ENCODE measurements at places on chromosomes 7 and 10.

GRCh38 chr7:29567174-29567573 is 3.5 kb downstream of the PRR15 start:
- DNase-seq: no peak

- DNase-seq: peak; percentile 92
Observed at GRCh38 chr7:28354601-28355402, 57.5 kb upstream of the CREB5 start.

DNA sequence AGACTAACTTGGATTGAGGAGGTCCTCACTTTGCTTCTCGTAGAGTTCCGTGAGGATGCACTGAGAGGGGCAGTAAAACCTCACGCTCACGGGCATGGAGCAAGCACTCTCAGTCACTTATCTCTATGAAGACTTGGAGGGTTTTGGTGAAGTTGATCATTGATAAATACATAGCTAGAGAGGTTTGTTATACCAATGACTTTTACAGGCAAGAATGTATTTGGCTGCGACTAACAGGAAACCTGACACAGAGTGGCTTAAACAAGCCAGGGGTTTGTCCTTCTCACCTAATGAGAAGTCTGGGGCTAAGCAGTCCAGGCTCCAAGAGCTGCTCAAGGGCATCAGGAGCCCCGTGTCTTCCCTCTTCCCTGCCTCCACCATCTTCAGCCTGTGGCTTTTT is 6.1 kb downstream of the BICC1 start:
- DNase-seq: peak; percentile 47

GRCh38 chr7:28296571-28297483 is 115.5 kb upstream of the CREB5 start:
- peak; percentile 45 for DNase-seq

DNA sequence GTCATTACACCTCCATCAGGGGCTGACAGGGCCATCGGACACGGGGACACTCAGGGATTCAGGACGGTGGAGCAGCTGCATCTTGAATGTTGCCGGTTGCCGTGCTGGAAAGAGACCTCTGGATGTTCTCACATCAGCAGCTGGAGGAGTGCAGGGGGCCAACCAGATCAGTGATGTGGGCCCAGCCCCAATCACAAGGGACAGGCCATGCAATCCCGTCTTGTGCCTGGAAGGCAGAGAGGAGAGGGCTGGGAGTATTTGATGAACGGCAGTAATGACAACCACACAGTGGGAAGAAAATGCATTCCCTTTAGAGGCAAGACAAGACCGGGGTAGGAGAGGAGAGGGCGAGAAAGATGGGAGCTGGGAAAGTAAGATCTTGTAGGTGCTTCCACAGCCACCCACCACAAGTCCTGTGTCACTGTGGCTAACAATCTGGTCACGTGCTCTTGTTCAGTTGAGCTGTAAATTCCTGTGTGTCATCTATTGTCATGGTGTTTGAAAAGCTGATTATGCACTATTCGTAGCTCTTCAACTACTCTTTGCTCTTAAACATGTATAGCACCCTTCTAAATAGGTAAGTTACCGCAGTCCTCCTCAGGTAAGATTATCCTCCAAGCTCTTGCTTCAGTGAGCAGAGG is 85.9 kb upstream of the LEP start:
- no peak for DNase-seq

GRCh38 chr7:121941830-121942229 is 68.9 kb downstream of the PTPRZ1 start:
- no peak for DNase-seq

- no peak for DNase-seq
Observed at GRCh38 chr7:114843102-114843501, 78.8 kb upstream of the MDFIC start.

DNA sequence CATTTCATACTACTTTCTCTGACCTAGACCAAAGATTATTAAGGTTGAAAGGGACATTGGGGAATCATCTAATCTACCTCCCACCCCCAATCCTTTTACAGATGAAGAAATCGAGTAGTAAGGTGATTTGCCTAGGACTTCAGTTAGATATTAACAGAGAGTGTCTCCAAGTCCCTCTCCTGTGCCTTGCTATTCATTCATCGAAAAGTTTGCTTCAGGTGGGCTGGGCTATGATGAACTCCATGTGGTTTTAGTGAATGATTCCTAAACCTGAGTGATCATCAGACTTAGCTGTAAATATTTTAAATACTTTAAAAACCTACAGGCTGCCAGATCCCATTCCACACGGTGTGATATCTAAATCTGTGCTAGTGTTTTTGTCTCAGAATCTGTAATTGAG is 259.4 kb upstream of the SORCS1 start:
- no peak for DNase-seq

- DNase-seq: no peak
Observed at GRCh38 chr10:51325649-51326048, 251.4 kb downstream of the PRKG1 start.

- DNase-seq: no peak
Observed at GRCh38 chr10:85946713-85947326, 419.8 kb downstream of the GRID1 start.

GRCh38 chr7:131673576-131673975 is 117.1 kb upstream of the PODXL start:
- DNase-seq: no peak

DNA sequence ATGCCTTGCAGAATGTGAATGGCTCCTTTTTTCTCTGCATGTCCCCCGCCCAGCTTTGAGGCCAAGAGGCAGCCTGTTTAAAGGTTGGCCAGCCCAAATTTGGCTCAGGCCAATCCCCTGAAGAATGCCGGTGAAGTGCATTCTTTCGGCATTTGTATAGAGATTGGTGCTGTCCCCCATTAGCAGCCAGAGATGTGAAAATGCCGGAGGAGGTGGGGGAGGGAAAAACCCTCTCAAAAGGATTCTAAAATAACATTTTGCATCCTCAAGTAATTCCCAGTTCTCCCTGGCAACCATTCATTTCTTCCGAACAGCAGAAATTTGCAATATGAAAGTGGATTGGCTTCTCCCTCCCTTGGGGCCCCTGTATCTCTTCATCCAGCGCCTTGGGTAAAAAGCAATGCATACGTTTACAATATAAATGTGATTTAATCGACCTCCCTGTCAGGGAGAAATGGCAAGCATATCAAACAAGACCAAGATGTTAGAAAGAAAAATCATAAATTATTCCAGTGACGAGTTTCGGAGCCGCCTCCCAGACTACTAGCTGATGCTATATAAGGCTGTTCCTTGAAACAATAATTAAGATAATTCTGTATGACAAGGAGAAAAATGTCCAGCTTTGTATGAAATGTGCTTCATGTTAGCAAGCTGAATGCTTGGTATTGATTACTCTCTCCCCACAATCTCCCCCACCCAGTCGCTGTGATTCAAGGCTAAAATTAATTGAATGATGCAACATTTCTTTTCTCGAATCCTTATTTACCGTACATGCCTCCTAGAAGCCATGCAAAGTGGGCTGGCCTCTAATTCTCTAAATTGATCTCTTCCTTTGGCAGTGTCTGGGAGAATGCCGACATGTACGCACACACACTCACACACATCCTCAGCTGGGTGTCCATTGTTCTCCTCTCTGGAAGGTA is 323.7 kb downstream of the RPS24 start:
- peak; percentile 90 for DNase-seq

DNA sequence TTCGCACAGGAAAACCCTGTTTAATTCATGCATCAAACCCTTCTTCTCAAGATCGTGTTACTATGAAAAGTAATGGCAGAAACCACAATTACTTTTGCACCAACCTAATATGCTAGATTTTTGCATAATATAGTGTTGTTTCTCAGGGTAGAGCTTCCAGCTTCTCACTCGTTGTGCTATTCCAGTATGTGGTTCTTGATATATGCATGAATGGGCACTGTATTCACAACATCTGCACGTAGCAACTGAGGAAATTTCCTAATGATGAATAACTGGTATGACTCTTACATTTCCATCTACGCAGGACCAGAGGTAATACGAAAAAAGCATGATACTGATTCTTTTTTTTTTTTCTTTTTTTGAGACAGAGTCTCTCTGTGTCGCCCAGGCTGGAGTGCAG is 326.6 kb upstream of the GALNT17 start:
- DNase-seq: no peak

- DNase-seq: no peak
Observed at GRCh38 chr10:133365461-133366129, 7.6 kb downstream of the ECHS1 start.

DNA sequence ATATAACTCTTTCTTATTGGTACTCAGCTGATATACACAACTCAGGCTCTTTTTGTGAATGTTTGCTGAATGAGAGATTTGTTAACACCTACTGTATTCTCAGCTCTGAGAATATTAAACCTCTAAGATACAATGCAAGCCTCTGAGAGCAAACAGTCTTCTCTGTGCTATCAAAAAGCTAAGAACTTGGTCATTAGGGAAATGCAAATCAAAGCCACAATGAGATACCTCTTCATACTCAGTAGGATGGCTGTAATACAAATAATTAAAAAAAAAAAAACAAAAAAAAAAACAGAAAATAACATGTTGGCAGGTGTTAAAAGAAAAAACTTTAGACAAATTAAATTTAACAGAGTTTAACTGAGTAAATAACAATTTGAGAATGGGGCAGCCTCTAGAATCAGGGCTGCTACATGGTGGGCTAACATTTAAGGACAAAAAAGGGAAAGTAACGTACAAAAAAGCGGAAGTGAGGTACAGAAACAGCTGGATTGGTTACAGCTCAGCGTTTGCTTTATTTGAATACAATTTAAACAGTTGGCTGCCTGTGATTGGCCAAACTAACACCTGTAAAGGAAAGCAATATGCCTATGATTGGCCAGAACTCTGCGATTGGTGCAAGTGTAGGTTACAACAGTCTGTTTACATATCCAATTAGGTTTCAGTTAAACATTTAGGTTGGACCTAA is 14.8 kb upstream of the MTURN start:
- DNase-seq: no peak

DNA sequence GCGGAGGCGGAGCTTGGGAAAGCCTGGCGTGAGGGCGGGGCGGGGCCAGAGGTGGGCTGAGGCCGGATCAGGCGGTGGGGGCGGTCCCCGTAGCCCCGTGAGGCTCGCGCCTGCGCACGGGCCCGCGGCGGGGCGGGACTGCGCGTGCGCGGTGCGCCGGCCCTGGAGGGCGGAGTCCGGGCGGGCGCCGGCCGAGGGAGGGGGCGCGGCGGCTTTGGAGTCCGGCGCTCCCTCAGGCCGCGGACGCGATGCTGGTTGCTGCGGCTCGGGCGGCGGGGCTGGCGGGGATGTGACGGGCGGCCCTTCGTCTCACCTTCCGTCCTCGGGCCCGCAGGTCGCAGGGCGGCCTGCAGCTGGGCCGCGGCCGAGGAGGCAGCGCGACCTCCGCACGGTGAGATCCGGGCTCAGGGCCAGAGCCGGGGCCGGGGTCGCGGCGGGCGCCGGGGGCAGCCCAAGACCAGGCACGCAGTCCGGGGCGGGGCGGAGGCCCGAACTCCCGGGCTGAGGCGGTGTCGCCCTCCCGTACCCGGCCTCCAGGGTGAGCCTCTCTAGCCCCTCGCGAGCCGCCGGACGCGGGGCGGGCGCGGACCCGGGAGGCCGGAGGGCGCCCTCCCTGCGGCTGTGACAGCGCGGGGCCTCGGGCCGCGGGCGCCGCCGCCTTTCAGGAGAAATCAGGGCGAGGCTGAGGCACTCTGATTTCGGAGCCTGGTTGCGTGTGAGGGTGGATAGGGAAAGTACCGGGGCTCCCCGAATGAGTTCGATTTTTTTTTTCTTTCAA is at the start of gene CCSER2:
CCSER2 (plus strand) TSS at position 172 of the 778 bp plus-strand sequence. CDS start 42,464 bp downstream, outside the sequence.
- peak; percentile 89 for DNase-seq

GRCh38 chr7:82317257-82317721 is 126.3 kb downstream of the CACNA2D1 start:
- peak; percentile 4 for DNase-seq

DNA sequence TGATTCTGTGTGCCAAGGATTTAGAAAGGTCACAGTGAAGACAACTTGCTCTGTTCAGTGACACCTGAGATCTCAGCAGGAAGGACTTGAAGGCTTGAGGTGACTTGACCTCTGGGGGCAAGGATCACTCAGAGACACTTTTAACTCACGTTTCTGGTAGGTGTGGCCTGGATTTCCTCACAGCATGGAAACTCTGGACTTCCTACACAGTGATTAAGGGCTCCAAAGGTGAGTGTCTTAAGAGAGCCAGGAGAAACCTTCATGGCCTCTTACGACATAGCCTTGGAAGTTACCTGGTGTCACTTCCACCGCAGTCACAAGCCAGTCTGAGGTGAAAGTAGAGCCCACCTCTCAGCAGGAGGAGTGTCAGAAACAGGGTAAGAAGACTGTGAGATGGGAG is 38.1 kb upstream of the ADO start:
- DNase-seq: no peak

DNA sequence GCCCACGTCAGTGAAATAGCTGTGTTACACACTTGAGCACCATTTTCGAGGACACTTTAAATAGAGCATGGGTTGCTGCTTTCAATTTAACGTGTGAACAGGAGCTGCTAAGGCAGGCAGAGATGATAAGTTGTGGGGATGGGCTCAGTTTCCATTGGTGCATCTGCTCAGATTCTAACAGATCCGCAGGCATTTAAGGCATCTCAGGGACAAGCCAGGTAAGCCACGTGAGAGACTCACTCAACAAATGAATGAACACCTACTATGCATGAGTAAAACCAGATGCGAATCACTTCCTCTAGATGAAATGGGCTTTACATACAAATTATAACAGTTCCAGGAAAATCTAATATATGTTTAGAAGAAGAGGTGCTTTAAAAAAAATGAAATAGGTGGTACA is 34.6 kb downstream of the PLXNA4 start:
- DNase-seq: no peak

DNA sequence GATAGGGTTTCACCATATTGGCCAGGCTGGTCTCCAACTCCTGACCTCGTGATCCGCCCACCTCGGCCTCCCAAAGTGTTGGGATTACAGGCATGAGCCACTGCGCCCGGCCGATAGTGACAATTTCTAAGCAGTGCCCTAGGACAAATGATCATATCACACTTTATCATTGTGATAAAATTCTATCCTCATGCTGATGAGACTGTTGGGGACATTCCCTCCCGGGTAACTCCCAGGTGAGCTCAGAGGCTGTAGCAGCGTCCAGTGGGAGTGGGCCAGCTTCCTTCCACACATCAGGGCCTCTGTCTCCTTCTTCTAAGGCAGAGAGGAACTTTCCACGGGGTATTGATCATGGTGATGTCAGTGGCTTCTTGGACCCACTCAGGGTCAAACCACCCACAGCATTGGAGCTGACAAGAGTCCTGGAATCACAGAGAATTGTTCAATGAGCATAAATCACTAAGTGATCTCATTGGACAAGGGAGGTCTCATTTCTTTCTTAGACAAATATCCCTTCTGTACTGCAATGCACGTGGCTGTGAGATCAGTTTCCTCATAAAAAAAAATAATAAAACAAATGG is 256.1 kb downstream of the KLF6 start:
- DNase-seq: no peak

DNA sequence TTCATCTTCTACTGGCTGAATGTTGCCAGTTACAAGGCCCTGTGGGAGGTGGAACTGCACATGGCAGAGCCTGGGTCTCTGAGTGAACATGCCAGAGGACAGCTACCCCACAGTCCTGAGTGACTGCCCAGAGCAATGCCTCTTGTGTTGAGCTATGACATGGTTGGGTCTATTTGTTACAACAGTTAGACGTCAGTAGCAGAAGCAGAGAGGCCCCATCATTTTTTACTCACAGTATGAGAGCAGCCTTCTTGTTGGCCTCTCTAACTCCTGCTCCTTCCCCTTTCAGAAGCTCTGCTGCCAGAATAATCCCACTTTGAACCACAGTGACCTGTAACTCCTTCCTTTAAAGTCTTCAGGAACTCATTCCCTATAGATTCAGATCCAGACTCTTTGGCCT is 30.8 kb upstream of the NRP1 start:
- DNase-seq: no peak

All from fibroblast of skin of right biceps (primary cell).